MM.1S (cell line): ENCODE measurements at places on chromosomes 1 and 21.

- DNase-seq: no peak
These were observed 1.5 kb downstream of the LACTBL1 start for GRCh38 chr1:22971161-22971560.

- DNase-seq: no peak
These were observed 16.6 kb upstream of the GBP6 start for GRCh38 chr1:89347296-89347695.

DNA sequence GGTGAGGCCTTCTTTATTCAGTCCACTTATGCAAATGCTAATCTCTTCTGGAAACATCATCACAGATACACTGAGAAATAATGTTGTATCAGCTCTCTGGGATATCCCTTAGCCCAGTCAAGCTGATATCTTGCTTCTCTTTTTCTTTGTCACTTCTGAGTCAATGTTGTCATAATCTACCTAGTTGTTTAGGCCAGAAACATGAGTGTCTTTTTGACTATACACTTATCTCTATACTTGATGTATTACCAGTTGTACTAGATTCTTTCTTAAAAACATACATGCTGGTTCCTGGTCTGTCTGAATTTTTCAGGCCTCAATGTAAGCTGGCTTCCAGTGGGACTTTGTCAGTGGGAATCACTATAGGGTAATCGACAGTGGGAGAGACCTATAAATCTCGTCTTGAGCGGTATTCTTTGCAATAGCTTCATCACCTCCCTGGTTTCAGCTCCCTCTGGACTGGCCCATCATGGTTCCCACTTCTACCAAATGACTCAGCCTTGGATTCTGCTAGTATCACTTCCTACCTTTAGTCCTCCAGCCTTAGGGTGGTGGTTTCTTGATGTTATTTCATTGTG is 135.2 kb upstream of the CYYR1 start:
- no peak for DNase-seq

DNA sequence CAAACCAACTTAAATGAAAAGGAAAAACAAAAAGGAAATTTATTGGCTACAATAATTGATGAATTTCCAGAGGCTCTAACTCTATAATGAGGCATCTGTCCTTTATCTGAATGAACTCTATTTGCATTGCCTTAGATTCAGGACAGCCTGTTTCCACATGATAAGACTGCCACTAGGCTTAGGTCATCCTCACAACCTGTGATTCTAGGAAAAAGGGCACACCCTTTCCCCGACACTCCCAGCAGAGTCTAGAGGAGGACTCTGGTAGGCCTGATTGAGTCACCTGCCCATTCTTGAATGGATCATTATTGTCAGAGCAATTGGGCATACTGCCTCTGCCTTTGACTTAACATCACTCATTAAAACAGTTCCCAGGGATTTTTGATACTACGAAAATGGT is 262.8 kb downstream of the TPR start:
- DNase-seq: no peak

GRCh38 chr1:204266504-204267034 is 52.8 kb upstream of the GOLT1A start:
- no peak for DNase-seq
